CD4-positive, alpha-beta T cell treated with Interleukin-21 for 1 hour (primary cell): ENCODE measurements at places on chromosomes 11 and 22.

- no peak for DNase-seq
These were observed 32.0 kb upstream of the YWHAH start for GRCh38 chr22:31912407-31912743.

- no peak for DNase-seq
These were observed 2.9 kb upstream of the KIRREL3 start for GRCh38 chr11:127003260-127003981.

DNA sequence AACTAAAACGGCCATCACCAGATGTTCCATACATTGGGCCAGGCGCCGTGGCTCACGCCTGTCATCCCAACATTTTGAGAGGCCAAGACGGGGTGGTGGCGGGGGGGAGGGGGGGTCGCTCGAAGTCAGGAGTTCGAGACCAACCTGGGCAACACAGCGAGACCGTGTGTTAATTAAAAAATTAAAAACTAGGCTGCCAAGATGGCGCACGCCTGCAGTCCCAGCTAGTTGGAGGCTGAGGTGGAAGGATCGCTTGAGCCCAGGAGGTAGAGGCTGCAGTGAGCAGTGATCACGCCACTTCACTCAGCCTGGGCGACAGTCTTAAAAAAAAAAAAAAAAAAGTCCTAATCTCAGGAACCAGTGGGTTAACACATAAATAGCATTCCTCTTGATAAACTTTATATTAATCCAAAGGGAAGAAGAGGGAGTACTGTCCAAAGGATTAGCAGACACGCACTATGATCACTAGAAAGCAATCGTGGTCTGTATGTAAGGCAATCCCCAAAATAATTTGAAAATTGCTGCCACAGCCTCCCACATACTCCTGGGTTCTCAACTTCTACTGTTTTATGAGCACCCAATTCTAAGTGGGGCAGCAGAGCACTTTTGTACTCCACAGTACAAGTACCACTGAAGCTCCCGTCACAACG, 604 bp downstream of the PUS3 start:
- no peak for DNase-seq

DNA sequence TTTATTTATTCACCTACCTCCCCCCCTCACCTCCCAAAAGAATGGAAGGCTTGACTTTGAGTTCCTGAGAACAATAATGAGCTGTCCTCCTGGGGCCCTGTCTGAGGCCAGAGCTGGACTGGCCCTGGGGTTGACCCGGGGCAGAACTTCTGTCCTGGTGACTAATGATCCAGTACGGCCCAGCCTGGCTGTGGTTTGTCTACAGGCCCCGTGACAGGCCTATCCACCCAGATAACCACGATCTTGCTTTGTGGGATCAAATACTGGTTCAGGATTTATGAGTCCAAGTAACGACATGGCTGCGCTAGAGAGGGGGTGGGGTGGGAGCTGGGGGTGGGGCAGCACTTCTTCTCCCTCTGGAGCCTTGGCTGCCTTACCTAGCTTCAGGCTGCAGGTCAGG, 81.5 kb downstream of the WT1 start:
- no peak for DNase-seq

DNA sequence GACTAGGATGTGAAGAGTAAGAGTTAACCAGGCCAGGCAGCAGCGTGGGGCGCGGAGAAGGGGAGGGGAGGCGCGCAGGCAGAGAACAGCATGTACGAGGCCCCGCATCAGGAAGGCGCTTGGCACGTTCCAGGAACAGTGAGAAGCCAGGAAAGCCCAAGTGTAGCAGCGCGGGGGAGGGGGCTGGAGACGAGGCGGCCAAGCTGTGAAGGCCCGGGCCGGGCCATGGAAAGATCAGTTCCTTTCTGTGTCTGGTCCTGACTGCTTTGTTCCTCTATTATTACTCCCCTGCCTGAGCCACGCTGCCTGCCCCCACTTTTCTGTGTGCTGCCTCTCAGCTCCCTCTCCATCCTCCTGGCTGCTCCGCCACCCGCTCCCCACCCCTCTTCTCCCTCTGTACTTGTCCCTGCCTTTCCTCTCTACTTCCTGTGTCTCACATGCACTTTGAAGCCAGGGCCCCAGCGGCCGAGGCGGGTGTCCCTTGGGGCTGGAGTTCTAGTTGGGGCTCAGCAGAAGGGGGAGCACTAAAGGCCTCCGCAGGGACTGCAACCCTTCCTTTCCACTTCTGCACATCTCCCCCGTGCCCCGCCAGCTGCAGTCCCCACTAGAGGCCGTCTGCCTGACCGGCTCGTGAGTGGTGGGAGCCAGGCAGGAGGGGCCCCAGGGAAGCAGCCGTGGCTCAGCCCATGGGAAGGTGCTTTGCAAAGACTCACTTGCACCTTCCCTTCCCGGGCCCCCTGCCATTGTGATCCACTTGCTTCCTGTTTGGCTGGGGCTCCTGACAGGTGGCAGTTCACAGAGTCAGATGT, 63.7 kb downstream of the PRDM11 start:
- no peak for DNase-seq

GRCh38 chr11:100681064-100681502, 6.0 kb upstream of the ARHGAP42 start:
- DNase-seq: peak; percentile 8

DNA sequence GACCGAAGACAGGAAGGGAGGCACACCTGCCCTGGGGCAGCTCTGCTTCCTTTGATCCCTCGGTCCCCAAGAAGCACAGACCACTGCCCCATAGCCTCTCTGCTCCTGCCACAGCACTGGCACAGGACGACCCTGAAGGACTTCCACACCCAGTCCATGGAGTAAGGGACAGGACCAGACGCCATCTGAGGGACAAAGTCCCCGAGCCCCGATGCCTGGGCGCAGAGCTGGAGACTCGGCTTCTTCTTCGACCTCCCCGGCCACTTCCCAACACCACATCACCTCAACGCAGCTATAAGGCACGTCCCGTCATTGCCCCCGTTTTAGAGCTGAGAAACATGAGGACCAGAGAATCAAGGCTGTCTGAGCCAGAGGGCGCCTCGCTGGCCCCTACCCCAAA, 310.5 kb downstream of the BRD1 start:
- DNase-seq: no peak

GRCh38 chr22:25709758-25710157, 32.2 kb upstream of the MYO18B start:
- DNase-seq: no peak
